ENCODE measurements at places on chromosomes 2 and 18.

GRCh38 chr2:227163485-227163997, 464 bp downstream of the COL4A4 start:
- no peak for DNase-seq

DNA sequence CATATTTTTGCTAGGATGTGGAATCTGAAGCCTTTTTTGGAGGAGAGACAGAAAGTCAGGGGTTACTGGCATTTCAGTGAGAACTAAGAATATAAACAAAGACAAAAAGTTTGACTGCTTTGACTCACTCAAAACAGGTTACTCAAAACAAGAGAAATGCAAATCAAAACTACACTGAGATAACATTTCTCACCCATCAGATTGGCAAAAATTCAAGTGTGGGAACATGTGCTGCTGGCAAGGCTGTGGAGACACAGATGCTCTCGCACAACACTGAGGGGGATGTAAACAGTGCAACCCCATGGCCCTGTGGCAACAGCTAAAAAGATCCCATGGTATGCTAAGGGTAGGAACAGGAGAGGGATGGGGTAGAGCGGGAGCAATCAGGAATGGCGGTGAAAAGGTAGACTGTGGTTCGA, 86.6 kb downstream of the DTNB start:
- peak; percentile 84 for DNase-seq

DNA sequence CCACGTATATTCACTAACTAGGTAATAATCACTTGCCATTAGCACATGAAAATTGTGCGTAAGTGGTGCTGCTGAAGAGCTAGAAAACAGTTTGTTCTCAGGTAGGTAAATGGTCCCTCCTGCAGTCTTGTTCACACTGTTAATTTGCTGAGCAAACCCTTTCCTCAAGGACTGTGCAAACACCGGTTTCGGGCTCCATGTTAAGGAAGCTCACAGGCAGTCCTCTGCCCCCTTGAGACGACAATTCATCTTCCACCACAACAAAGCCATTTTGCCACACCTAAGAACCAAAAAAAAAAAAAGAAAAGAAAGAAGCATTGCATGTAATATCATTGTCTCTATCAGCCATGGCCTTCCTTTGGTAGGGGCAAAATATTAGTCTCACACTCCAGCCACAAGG, 193.9 kb downstream of the BCL11A start:
- no peak for DNase-seq

DNA sequence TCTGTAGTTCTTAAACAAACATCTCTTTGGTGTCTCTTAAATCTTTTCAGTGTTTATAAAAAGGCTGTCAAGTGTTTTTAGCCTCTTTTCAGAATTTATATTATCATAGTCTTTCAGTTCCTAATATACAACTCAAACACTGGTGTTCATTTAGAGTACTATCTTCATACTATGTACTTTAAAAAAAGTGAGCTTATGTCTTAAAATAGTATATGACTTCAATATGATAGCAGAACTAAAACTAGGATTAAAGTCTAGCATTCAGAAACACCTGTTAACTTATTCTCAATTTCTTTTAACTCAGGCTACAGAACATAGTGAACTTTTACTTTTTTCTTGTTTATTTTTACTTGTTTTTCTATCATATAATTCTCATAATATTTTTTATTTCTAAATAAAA, 14.7 kb upstream of the IKZF2 start:
- DNase-seq, result no peak

GRCh38 chr2:123912171-123912570, 112.9 kb upstream of the CNTNAP5 start:
- no peak for DNase-seq

GRCh38 chr18:48819276-48819675, 131.5 kb downstream of the SMAD7 start:
- DNase-seq, result no peak

Data from NCI-H1694 (cell line).